Left kidney (tissue), 8 donors: ENCODE measurements at places on chromosomes 12 and 14. TPM values are rescaled to one million over a fixed set of nuclear protein-coding genes. Genes with fewer than 3 reads are reported as not detected.

RDH12 gene
- polyA plus RNA-seq: 0.71 TPM

FOXG1 gene
- 0.03 TPM for polyA plus RNA-seq

CIROP gene
- polyA plus RNA-seq: not detected

PLEKHG7 gene
- polyA plus RNA-seq: 0.68 TPM

KRT71 gene
- not detected for polyA plus RNA-seq

LRRC9 gene
- polyA plus RNA-seq: 3.8 TPM

CLEC4D gene
- polyA plus RNA-seq: 0.43 TPM

AQP2 gene
- 50.4 TPM for polyA plus RNA-seq

ITGB7 gene
- 1.8 TPM for polyA plus RNA-seq

TSPAN11 gene
- polyA plus RNA-seq: 5.3 TPM

CCDC197 gene
- polyA plus RNA-seq: not detected

TMEM132D gene
- polyA plus RNA-seq: 1.6 TPM

DAO gene
- 0.58 TPM for polyA plus RNA-seq

TPH2 gene
- 0.10 TPM for polyA plus RNA-seq

BCL2L14 gene
- 0.67 TPM for polyA plus RNA-seq

RND1 gene
- 2.4 TPM for polyA plus RNA-seq
